T follicular helper cell (primary cell): ENCODE measurements at places on chromosomes 6 and 20.

GRCh38 chr20:53101992-53102760, 130.0 kb downstream of the TSHZ2 start:
- DNase-seq: no peak

DNA sequence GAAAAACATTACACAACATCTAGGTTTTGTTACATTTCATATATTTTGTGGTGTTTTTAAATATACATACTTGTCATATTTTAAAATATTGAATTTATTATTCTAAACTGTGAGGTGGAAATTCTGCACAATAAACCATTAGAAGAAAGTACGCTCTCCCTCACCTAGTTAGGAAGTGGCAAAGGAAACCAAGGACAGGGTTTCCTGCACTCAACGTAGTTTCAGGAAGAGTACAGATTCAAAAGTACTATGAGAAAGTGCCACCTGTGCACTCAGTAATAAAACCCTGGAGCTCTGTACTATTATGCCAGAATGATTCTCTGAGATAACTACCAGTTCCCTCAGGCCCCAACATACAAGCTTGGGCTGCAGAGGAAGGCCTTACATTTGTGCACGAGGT, 54.6 kb upstream of the MRAP2 start:
- DNase-seq: no peak

GRCh38 chr20:41078329-41078728, 49.7 kb downstream of the TOP1 start:
- DNase-seq: no peak

DNA sequence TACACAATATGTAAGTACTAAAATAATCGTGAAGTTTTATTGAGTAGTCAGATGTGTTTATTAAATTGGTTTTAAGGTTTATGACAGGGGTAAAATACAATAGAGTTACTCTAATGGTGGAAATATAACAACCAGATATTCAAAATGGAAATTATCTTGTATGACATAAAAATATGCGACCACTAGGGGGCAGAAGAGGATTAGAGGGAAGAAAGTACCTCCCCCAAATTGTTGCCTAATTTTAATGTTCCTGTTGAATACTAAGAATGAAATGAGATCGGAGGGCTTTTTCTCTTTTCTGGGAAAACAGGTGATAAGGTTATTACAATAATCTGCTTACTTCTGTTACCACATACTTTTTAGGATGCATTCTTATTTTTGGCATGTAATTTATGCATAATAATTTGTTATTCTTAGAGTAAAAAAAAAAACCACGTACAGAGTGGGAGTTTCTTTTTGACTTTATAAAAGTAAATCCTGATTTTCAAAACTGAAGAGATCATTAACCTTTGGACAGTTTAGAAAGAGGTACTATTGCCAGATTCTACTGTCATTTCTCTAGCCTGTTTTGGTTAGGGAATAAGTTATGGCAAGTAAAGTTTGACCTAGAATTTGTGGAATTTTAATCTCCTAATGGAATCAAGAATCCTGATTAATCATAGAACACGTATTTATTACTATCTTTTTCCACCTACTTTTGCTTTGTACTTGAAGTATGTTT, 159.2 kb downstream of the CD109 start:
- DNase-seq: no peak

- no peak for DNase-seq
These were observed 158.1 kb upstream of the PROKR2 start for GRCh38 chr20:5474646-5475550.

- DNase-seq: no peak
These were observed 37.0 kb downstream of the RNF217 start for GRCh38 chr6:124999105-124999764.
